Lung (tissue), 17 donors: ENCODE measurements at places on chromosomes 4 and X.

GRCh38 chrX:35351795-35352483, 409.3 kb downstream of the FAM47B start:
- DNase-seq: no peak

- DNase-seq: no peak
Measured at GRCh38 chr4:94307231-94307871, 35.3 kb downstream of the HPGDS start.

GRCh38 chr4:86556791-86557415, 37.2 kb upstream of the PTPN13 start:
- no peak for DNase-seq

DNA sequence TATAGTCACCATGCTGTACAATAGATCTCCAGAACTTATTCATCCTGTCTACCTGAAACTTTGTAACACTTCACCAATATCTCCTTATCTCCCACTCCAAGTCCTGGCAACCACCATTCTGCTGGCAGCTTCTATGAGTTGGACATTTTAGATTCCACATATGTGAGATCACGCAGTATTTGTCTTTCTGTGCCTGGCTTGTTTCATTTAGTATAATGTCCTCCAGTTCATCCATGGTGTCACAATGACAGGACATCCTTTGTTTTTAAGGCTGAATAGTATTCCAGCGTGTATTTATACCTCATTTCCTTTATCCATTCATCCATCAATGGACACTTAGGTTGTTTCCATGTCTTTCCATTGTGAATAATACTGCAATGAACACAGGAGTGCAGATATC, 198.7 kb downstream of the QDPR start:
- no peak for DNase-seq

- DNase-seq: peak; percentile 40
Measured at GRCh38 chrX:152915541-152916241, 17.8 kb downstream of the ZNF185 start.

- DNase-seq: no peak
Measured at GRCh38 chr4:152609481-152609880, 70.3 kb downstream of the TMEM154 start.

DNA sequence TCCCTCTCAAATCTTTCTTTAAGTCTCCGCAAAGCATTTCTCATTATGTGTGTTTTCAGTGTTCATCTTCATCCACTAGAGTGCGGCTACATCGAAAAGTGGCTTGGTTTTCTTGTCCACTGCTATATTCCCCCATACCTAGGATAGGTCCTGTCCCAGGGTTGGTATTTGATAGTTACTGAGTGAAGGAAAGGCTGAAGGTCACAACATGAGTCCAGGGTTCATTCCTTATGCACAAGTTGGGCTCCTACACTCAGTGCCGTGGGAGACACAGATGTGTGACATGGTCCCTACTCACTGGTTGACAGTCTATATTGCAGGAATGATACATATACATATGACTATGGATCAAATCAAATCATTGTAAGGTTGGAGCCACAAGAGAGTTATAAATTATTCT, 55.4 kb upstream of the RELL1 start:
- DNase-seq: no peak

- peak; percentile 60 for DNase-seq
Measured at GRCh38 chrX:17635231-17635630, 102.1 kb upstream of the SCML1 start.

- no peak for DNase-seq
Measured at GRCh38 chrX:40953369-40953768, 131.9 kb upstream of the USP9X start.

DNA sequence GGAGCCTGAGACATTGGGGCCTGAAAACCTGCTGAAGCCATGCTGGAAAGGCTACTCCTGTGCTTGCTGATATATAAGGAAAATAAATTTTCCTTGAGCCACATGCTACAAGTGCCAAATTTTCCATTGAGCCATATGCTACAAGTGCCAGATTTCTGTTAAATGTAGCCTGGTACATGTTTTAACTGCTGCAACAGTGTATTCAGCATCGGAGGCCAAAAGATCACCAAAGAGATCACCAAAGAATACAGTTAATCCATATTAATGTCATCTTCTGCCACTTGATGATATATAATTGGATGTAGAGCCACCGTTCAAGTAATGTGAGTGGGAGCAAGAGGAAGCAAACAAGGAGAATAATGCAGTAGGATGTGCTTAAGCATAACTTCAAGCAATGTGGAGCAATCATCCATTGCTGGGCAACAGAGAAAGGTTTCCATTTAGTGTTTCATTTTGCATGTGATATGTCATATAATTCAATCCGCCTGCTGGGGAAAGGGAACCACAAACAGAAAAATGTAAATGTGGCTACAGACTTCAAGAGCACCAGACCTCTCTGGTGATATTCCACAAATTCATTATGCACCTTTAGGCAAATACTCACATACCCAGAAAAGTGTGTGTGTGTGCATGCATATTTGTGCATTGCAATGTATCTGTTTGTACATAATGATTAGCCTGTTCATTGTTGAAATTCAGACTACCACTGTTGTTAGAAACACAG, 295.9 kb downstream of the KCNIP4 start:
- no peak for DNase-seq

GRCh38 chr4:47974566-47974965, 41.9 kb downstream of the CNGA1 start:
- no peak for DNase-seq

DNA sequence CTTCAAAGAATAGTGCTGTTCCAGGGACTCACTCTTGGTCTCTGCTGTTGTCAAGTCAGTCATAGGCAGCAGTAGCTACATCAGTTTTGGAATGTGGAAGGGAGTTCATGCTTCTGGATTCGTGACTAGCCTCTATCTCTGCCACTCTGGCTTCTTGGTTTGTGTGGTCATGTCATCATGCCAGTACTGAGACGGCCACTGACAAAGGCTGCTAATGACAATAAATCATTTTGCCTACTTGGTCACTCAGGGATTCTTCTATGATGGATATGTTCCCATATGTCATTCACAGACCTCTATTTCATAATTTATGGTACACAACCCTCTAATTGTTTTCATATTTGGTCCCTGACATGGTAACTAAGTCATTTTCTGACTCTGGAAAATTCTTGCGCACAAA, 450.8 kb upstream of the BOD1L1 start:
- no peak for DNase-seq

GRCh38 chr4:124903995-124904722, 191.6 kb upstream of the ANKRD50 start:
- DNase-seq: peak; percentile 88

DNA sequence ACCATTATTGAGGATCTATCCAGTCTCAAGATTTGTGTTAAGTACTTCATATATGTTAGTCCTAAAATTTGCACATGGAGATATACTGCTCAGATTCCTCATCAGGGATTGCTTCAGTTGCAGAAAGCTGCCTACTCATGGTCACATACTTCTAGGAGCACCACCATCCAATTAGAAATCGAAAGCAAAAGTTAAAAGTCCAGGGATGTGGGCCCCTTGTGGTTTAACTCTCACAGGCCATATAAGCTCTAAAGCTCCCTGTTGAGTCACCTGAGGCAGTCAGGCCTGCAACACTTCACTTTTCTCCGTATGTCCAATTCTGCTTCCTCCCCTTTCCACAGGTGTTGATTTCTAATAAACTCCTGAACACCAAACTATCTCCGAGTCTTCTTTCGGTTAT, 84.2 kb downstream of the CNOT6L start:
- no peak for DNase-seq

- DNase-seq: no peak
Measured at GRCh38 chr4:186650401-186651180, 73.1 kb downstream of the FAT1 start.

DNA sequence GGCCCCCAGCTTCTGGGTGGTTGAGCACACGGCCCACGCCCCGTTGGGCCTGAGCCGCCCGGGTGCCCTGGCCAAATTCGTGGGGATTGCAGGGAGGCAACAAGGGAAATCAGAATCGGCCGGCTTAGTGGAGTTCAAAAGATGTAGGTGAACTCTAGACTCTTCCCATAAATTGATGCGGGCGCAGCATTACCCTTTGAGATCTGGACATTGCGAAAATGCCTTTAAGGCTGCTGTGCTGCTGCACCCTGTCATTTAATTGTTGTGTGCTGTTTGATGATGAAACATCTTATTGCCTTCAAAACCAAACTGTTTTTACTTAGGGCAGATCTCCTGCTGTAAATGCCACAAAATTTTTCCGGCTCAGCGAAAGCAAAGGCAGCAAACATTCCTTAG, 409 bp upstream of the MPP1 start:
- no peak for DNase-seq

DNA sequence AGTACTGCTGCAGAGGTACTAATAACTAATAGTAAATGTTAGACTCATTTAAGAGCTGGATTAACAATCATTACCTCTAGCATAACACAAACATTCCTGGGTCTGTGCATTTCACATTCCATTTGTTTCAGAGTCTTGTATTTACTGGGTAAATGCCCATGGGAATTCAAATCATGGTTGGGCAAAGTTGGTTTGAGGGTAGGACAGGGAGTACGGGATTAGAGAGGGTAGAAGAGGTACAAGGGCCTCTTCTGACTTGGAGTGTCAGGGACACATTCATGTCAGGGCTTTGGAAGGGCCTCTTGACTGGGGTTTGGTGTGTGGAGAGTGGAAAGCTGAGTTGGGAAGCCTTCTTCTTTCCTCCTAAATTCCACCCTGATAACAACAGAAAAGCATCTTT, 65.9 kb downstream of the WWC2 start:
- no peak for DNase-seq

DNA sequence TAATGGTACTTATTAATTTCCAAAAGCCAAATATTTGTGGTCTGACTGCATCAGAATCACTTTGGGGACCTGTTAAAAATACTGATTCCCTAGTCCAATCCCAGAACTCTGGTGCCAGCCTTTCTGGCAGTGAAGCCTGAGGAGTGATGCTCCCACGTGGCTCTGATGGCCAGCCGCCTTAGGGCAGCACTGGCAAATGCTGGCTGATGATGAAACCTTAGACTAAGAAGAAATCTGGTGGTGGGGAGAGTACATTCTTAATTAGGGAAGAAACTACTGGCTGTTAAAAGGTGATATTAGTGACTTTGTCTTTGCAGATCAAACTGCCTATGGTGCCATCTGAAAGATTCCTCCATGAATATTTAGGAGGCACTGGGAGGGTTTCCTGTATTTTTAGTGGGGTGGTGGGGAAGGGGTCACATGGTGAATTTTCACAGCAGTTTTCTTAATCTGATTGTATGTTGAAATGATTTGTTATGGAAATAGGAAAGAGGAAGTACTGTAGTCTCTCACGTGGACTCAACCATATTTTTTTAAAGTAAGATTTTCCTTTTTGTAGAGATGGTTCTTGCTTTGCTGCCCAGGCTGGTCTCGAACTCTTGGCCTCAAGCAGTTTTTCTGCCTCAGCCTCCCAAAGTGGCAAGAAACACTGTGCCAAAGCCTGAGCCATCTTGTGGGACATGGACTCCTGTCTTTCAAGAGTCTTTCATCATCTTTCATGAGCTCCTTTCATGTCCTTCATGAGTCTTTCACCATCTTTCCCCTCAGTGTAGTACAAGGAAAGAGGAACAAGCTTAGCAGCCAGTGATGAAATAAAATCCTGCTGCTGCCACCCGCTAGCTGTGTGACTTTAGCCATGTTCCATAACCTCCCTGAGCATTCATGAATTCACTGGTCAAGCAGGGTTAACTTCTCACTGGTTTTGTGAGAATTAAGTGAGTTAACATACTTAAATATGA, 90.8 kb downstream of the ZNF330 start:
- no peak for DNase-seq

GRCh38 chr4:98645527-98645926, 12.9 kb downstream of the TSPAN5 start:
- no peak for DNase-seq

DNA sequence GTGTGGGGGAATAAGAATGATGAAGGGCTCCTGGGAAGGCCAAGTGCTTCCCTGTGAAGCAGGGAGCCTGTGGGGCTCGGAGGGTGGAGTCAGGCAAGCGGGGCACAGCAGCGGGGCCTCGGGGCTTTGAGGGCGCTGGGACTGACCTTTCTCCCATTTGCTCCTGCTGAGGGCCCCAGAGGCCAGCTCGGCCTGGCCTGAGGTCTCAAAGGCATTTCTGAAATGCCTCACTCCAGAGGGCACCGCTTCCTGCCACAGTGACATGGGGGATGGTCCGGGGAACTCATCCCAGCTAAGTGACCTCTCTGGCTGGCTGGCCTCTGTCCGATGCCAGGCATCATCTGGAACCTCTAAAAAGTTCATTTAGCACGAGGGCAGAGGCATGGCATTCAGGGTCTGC, 98.8 kb upstream of the STX18 start:
- no peak for DNase-seq

- DNase-seq: no peak
Measured at GRCh38 chr4:121784975-121785374, 16.1 kb upstream of the EXOSC9 start.

GRCh38 chr4:152929888-152930287, 6.2 kb upstream of the FHDC1 start:
- no peak for DNase-seq

DNA sequence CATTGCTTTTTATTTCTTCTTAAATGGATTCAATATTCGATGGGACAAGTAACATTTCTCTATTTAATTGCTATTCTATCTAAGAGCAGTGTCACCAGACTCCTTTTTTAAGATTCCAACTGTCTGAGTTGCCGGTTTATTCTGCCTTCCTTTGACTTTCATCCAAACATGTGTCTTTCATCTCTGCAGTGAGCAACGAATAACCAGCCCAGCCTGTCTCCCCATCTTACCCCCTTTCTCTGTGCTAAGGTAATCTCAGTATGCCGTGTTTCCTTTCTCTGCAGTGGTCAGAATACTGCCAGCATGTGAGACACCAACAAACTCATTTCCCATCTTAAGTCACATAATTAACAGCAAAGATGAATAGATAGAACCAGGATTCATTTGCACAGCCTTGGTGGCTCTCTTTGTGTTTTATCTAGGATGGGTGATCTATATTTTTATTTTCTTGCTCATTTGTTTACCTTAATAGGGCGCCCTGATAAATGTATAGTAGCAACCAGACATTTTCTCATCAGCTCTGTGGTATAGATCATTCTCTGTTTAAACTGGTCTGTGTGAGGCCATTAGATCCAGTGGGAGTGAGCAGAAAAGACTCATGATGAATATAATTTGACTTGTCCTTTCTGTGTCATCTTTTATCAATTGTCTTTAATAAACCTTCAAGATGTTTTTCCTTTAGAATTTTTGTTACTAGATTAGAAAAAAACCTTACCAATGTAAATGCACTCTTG, 394.8 kb upstream of the IGFBP7 start:
- no peak for DNase-seq

- DNase-seq: no peak
Measured at GRCh38 chr4:146051223-146051622, 112.6 kb upstream of the ZNF827 start.

DNA sequence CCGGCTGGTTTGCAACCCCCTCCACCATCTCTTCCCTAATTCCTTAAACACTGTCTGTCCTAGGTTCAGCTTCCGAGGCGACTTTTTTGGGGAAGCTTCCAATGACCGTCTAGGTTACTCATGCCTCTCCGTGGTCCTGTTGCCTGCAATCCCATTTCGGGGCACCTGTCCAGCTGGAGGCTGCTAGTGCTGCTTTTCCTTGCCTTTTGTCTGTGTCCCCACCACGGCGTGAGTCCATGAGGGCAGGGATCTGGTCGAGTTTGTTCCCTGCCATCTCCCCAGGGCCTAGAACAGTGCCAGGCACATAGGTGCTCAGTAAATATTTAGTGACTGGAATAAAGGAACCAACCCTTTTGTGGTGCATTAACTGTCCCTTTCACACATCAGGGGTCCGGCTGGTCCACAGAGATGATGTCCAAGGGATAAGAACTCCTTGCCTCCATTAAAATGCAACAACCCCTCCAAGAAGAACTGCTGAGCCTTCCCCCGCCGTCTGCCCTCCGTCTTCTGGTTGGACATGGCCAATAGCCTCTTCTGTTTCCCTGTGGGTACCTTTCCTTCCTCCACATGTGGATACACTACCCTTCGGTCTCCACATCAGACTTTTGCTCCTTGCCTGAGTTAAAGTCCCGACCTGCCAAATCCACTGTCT, 5.7 kb upstream of the SORCS2 start:
- DNase-seq: no peak
